ENCODE measurements at places on chromosomes 5 and 9.

- DNase-seq, result no peak
Observed at GRCh38 chr9:130794923-130795495, 40.0 kb upstream of the ABL1 start.

DNA sequence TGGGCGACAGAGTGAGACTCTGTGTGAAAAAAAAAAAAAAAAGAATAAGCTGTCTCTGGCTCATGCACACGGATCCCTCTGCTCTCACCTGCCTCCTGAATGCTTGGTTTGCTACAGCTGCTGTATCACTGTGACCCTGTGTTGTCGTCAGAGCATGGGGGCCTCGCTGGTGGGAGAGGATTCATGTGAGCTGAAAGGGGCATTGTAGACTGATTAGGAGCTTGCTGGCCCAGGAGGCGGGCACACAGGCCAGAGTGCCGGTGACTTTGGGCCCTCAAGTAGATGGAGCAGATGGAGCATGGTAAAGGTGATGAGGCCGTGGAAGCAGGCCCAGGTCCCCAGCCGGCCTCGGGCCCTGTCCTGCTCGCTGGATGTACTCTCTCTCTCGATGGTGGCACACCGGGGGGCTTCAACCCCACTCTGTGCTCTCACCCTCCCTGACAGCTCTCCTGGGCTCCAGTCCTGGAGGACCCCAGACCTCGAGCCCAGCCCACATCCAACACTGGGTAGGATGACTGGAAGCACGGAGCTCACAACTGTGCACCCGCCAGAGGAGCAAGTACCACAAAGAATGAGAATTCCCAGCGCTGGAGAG lies 7.1 kb downstream of the FLT4 start:
- DNase-seq, result no peak

GRCh38 chr5:176918613-176919012 lies 19.5 kb upstream of the HK3 start:
- DNase-seq, result no peak

DNA sequence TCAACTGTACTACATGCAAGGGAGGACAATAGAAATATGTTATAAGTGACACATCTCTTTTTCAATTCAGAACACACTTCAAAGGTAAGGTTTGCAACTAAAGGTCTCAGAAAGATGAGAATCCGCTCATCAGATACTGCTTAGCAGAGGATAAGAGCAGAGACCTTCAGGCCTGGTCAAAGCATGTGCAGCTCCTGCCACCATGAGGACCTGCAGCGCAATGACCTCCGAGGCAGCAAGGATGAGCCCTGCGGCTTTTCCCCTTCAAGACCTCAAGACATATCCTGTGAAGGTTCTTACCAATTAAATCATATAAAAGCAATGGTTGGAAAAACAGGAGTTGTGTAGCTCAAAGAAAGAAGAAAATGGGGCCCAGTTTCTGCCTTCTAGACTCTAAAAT lies 135.8 kb downstream of the TRIM36 start:
- DNase-seq, result no peak

DNA sequence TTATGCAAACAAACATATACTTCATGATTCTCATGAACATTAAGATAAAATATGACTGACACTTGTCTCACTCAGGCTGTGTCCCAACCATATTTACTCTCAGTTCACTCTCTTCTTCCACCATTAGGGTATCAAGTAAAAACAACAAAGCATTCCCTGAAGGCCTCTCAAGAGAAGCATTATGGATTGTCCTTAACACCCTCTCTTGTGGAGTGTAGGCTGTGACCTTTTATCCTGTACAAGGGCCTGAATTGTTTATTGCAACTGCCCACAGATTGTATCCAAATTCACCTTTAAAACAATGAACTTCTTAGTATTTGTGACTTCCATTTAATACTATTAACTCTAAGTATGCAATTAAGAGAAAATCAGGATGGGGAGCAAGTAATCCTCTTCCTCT lies 78.1 kb downstream of the RICTOR start:
- no peak for DNase-seq

DNA sequence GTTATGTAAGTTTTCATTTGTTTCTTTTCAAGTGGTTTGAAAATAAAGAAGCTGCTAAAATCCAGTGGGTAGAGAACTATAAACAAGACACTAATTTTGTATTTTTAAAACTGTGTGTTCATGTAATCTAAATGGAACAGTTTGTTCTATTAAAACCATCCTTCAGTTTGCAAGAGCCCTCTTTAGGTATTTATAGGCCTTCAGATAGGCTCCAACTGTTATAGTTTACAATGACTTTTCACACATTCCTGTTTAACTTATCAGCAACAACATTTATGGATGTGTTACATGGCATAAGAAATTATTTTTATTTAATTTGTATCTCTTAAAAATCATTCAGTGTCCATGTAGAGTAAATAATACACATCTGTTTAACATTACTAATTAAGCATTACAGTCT lies 126.7 kb upstream of the SLCO6A1 start:
- DNase-seq, result no peak

All from CD4-positive, alpha-beta memory T cell (primary cell).